ENCODE measurements at places on chromosomes 7 and 10.
A peak's percentile ranks its signal among the peaks of the same experiment; 100 is the strongest.

DNA sequence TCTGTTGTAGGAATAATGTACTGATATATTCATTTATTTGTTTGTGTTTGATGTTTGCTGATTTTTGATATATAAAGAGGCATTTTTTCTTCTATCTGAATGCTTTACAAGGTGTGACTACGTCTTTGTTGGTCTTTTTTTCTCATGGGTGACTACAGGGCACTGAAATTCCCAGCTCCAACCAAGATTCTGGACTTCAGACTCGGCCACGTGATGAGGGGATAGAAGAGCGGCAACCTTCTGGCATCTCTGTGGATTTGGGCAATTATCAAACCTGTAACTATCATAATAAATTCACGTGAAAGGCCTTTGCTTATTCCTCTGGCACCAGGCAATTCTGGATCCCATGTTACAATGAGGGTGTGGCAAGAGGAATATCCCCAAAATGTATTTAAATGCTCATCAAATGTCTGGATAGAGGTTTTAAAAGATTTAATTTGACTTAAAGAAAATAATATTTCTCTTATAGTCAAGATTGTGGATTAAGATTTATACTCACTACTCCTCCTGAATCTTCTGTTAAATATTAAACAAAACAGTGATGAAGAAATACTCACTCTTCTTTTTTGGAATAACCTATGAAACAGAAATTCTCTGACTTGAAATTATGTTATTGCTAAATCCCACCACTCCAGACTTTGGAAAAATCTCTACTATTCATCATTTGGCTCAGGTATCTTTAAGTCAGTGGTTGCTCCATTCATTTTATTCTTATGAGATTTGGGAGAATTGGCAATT lies 276.3 kb downstream of the GPR37 start:
- DNase-seq = no peak

DNA sequence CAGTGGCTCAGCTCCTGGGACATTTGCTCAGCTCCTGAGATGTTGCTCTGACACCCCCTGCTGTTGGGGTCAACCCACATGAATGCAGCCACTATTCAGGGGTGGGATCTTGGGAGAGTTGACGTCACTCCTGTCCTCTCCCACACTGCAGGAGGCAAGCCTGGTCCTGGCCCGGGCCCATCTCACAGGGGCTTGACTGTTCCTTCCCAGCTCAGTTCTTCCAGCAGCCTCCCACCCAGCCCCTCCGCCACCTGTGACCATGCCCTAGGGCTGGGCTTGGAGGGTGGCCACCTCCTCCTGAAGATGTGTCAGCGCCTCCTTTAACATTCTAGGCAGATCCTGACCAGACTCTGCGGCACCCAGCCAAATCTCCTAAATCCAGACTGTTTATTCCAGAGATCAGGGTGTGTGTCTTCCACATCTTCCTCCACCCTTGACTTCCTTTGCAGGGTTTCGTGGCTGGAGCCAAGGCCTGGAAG lies 19.1 kb upstream of the OPALIN start:
- DNase-seq = no peak

- no peak for DNase-seq
Observed at GRCh38 chr10:9789996-9790395, 1227.7 kb upstream of the CELF2 start.

GRCh38 chr10:126955934-126956711 lies 50.9 kb downstream of the DOCK1 start:
- no peak for DNase-seq

- no peak for DNase-seq
Observed at GRCh38 chr7:152956006-152956405, 196.5 kb downstream of the ACTR3B start.

DNA sequence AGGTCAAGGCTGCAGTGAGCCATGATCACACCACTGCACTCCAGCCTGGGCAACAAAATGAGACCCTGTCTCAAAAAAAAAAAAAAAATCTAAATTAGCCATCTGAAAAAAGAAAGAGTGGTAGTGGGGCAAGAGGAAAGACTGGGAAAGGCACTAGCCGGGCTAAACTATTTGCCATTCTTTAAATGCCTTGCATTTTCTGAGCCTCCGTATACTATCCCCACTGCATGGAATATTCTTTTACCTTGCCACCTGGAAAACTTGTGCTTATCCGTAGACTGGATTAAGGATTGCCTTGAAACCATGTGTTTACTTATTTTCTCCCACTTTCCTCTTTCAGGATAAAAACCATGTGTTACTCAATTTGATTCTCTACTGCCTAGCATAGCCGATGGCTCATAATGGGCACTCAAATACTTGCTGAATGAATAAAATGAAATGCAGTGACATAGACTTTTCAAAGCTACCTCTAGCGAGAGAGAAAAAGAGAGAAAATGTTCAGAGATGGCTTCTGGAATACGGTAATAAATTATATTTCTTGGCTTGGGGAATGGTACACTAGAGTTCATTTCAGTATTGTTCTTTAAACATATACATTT lies 30.6 kb downstream of the HYCC1 start:
- DNase-seq = no peak

DNA sequence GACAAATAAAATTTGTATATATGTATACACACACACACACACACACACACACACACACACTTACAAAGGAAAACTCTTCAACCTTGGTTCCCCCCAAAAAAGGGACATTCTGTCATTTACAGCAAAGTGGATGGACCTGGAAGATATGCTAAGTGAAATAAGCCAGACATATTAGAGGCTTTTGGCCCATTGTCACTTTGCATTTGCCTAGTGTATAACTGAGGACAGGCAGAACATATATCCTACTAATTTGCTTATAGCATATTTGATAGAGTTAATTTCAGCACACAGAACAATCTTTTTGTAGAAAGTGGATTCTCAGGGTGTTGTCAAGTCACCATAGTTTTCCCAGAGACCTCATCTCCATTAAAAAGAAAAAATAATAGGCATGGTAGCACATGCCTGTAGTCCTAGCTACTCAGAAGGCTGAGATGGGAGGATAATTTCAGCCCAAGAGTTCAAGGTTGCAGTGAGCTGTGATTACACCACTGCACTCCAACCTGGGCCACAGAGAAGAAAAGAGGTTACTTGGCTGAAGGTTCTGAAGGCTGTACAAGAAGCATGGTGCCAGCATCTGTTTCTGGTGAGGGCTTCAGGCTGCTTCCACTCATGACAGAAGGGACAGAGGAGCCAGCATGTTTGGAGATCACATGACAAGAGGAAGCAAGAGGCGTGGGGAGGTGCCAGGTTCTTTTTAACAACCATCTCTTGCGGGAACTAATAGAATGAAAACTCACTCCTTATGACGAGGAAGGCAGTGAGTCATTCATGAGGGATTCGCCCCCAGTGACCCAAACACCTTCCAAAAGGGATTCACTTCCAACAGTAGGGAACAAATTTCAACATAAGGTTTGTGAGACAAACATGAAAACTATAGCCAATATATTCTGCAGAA lies 135.6 kb downstream of the TMEM168 start:
- no peak for DNase-seq

DNA sequence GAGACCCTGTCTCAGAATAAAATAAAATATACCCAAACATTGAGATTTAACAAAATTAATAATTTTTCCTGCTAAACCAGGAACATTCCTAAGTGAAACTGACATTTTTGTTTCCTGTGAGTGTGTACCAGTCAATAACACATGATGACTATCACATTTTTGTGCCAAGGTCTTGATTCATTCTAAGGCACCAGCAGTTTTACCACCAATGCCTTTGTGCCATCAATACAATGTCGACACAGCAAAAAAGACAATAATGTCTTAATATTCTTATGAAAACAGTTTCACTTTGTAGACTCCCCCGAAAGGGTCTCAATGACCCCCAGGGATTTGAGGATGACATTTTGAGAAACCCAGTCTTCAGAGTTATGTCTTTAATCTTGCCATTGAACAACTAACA lies 7.2 kb upstream of the CADPS2 start:
- DNase-seq = no peak

- DNase-seq = no peak
Observed at GRCh38 chr7:121451367-121452094, 55.4 kb upstream of the FAM3C start.

- DNase-seq = no peak
Observed at GRCh38 chr7:143257501-143257900, 5.7 kb upstream of the GSTK1 start.

GRCh38 chr10:119777686-119778085 lies 51.8 kb downstream of the INPP5F start:
- no peak for DNase-seq

DNA sequence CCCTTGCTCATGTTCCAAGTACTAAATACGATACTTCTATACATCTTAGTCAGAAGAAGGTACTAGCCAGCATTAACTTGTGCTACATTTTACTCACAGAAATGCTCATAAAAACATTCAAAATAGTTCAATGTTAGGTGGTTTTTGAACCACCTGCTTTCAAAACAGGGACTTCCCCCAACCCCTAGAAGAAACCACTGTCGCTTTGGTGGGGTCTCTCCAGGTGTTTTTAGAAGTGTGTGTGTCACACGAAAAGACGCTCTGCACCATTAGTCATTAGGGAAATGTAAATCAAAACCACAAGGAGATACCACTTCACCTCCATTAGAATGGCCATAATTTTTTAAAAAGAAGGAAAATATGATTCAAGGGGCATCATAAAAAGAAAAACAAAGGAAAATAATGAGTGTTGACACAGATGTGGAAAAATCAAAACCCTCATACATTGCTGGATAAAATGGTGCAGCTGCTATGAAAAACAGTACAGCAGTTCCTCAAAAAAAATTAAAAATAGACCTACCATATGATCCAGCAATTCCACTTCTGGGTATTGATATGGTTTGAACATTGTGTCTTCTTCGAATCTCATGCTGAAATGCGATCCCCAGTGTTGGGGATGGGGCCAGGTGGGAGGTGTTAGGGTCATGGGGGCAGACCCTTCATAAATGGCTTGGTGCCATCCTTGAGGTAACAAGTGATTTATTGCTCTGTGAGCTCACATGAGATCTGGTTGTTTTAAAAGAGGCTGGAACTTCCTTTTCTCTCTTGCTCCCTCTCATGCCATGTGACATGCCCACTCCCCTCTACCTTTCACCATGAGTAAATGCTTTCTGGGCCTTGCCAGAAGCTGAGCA lies 74.2 kb downstream of the MALSU1 start:
- DNase-seq = peak; percentile 70

GRCh38 chr10:31134311-31134952 lies 102.8 kb upstream of the ZNF438 start:
- DNase-seq = peak; percentile 74

DNA sequence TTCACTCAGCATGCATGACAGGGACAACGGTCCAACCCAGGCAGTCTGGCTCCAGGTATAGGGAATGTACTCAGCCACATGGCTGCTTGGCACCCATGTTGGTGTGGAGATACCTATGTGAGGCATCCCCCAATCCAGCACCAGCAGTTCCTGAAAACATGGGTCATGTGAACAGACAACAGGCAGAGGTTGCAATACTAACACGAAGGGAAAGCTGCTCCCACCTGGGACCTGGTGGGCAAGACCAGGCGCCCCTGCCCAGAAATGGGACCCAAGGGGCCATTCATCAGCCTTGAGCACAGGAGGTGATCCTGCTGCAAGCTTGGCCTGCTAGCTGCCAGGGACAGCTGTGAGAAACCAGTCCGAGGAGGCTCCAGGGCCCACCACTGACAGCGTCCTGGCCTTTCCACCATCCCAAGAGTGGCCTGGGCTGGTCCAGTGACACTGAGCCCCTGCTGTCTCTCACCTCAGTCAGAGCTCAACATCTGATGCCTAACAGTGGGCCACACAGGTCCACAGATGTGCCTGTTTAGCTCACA lies 142.3 kb downstream of the ARHGAP22 start:
- peak; percentile 49 for DNase-seq

DNA sequence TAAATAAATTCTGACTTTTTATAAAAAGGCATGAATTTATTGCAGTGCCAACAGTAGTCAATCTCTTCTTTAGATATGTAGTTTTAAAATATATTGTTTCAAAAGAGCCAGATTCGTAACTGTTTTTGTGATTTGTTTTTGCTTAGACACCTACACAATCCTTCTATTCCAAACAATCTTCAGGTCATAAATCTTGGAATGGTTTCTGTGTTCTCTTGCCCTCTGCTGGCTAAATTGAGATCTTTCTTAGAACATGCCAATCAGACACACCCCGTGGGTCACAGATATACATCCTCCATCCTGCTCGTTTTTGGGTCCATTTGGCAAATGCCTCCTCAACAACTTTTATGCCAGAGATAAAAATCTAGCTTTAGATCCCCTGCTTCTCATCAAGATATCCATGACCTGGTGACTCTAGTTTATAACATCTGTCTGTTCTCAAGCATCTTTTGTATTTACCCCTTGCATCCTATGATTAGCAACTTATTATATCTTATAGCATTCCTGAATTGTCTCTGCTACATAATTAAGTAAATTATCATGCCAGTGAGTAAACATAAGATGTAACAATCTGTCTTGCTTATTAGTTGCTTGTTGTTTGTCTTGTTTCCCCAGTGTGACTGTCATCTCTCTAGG lies 35.3 kb upstream of the IFRD1 start:
- DNase-seq = no peak

GRCh38 chr10:43712821-43713584 lies 64.3 kb upstream of the ZNF32 start:
- DNase-seq = no peak

GRCh38 chr7:27133409-27134231 lies 3.1 kb upstream of the HOXA4 start:
- DNase-seq = no peak

- DNase-seq = no peak
Observed at GRCh38 chr10:76733441-76733936, 904.1 kb downstream of the KCNMA1 start.

- DNase-seq = no peak
Observed at GRCh38 chr7:142463401-142463850, 205.6 kb upstream of the PRSS58 start.

- no peak for DNase-seq
Observed at GRCh38 chr7:122803323-122803722, 82.9 kb downstream of the CADPS2 start.

- peak; percentile 63 for DNase-seq
Observed at GRCh38 chr10:119651514-119652360, 557 bp downstream of the BAG3 start.

DNA sequence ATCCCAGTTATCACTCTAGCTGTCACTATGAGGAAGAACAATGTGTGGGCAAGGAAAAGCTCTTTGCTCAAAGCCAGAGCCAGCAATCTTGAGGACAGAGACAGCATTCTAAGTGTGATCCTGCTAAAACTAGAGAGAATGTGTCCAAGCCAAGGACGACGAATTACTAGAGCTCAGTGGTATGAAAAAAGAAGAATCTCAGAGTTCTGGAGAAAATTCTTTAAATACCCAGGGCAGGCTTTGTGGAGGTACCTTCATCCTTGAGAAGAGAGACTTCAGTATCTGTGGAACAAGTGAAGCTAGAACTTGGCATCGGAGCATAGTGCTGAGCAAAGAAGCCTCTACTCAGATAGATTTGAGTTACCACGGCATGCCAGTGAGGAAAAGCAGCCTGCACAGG lies 209.8 kb downstream of the TRIL start:
- no peak for DNase-seq

- DNase-seq = no peak
Observed at GRCh38 chr10:122532601-122533296, 27.8 kb upstream of the DMBT1 start.

- peak; percentile 24 for DNase-seq
Observed at GRCh38 chr7:51128545-51129435, 187.8 kb downstream of the COBL start.
